Smooth muscle cell of the umbilical artery (primary cell): ENCODE measurements at places on chromosomes 5 and 9. TPM values are rescaled to one million over a fixed set of nuclear protein-coding genes. Genes with fewer than 3 reads are reported as not detected.

PCA3 gene
- not detected in 2 replicates for total RNA-seq

SUSD3 gene
- total RNA-seq = 0.37 and 0.59 TPM in 2 replicates

HTR4 gene
- not detected in 2 replicates for total RNA-seq

LMNB1 gene
- total RNA-seq = 8.6 and 37.4 TPM in 2 replicates

OR1Q1 gene
- not detected in 2 replicates for total RNA-seq
